Right renal pelvis (tissue), 4 donors: ENCODE measurements at places on chromosomes 13 and 19. TPM values are rescaled to one million over a fixed set of nuclear protein-coding genes. Genes with fewer than 3 reads are reported as not detected.

Gene CNN1
- 3.1 TPM for polyA plus RNA-seq

Gene JAK3
- polyA plus RNA-seq: 2.8 TPM

Gene ZNF792
- 7.5 TPM for polyA plus RNA-seq

Gene CEACAM21
- polyA plus RNA-seq: 0.80 TPM

GRCh38 chr19:41699231-41699967 is 9.0 kb upstream of the CEACAM5 start:
- no peak for DNase-seq

GRCh38 chr13:32496599-32497160 is 41.9 kb downstream of the N4BP2L2 start:
- DNase-seq: no peak

DNA sequence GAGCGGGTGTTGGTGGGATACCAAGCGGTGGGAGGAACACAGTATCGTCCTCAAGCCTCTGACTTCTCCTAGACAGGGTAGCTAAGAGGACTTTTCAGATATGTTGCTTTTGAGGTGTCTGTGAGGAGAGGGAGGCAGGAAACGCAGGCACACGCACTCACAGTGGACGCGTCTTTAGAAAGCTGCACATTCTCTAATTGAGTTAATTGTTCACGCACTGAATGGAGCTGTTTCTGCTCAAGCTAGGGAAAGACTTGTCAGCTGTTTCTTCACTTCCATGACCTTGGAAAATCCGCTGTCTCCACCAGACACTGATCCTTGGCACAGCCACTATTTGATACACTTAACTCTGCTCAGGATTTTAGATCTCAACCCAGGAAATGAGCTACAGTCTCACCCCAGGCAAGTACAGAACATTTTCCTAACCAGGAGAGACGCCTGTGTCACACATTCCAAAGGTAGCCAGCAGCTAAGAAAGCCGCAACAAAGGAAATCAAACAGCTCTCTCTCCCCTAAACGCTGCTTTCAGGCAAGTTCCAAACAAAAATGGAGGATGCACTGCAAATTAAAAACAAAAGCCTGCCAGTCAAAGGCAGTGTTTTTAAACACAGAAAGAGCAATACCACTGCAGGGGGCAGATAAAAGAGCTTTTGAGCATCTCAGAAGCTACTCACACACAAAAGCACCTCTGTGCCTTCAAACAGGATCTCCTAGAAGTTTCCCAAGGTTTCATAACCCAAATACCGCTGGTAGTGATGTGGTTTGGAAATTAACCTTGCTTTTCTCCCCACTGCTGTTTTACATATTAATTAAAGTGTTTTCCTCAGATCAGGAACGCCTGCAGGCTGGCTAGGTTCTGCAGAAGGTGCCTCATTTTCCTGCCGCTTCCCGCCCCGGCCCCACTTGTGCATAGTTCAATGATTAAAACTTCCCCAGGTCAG is 57.3 kb downstream of the IRS2 start:
- DNase-seq: no peak

- no peak for DNase-seq
These were observed 3.6 kb downstream of the KCNK6 start for GRCh38 chr19:38323291-38323690.

GRCh38 chr19:35908973-35909683 is 1.0 kb upstream of the TYROBP start:
- DNase-seq: no peak
